Vagina (tissue), 2 donors: ENCODE measurements at places on chromosomes 6 and 20. TPM values are rescaled to one million over a fixed set of nuclear protein-coding genes. Genes with fewer than 3 reads are reported as not detected.

DNA sequence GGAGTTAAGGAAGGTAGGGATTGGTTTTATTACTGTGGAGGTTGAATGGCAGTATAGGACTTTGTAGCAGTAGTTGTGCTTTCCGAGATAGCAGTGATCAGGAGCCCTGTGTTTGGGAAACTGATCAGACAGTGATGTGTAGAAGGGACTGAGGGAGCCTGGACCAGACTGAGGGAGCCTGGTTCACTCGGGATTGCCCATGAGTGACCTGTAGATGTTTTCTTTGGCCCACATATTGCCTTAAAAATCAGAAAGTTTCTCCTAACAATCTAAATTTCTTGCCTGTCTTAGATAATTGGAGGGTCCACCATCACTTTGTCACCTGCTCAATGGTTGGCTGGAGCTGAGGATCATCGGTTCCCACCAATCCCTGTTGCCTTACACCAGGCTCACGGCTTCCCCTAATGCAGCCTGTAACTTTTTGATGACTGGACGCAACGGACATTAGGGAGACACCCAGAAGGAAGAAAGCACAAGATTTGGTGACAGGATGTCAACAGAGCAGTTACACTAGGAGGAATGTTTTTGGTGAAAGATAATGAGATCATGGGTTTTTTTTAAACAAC, 1.1 kb downstream of the CDS2 start:
- no peaks in the 10 kb centered on the region for H3K36me3 ChIP-seq
- no peak for DNase-seq
- H3K27ac ChIP-seq, result peak overlapping the region; percentile 98

GRCh38 chr6:135062735-135063134, 8.1 kb upstream of the HBS1L start:
- no peak for DNase-seq
- no peaks in the 10 kb centered on the region for H3K27me3 ChIP-seq
- no peak overlapping the region for H3K4me3 ChIP-seq
- no peak overlapping the region for H3K27ac ChIP-seq
- H3K4me1 ChIP-seq, result no peaks in the 10 kb centered on the region
- H3K36me3 ChIP-seq, result no peaks in the 10 kb centered on the region

- no peaks in the 10 kb centered on the region for H3K4me1 ChIP-seq
- H3K36me3 ChIP-seq, result no peaks in the 10 kb centered on the region
- DNase-seq, result no peak
- no peak overlapping the region for H3K27ac ChIP-seq
- H3K4me3 ChIP-seq, result no peak overlapping the region
These were observed 459.2 kb upstream of the RUNX2 start for GRCh38 chr6:44868910-44869309.

GRCh38 chr20:47577314-47577713, 75.6 kb downstream of the NCOA3 start:
- peak overlapping the region; percentile 42 for H3K27ac ChIP-seq
- no peak for DNase-seq
- H3K4me1 ChIP-seq, result peaks cover 81% of the 10 kb centered on the region
- no peaks in the 10 kb centered on the region for H3K36me3 ChIP-seq

DNA sequence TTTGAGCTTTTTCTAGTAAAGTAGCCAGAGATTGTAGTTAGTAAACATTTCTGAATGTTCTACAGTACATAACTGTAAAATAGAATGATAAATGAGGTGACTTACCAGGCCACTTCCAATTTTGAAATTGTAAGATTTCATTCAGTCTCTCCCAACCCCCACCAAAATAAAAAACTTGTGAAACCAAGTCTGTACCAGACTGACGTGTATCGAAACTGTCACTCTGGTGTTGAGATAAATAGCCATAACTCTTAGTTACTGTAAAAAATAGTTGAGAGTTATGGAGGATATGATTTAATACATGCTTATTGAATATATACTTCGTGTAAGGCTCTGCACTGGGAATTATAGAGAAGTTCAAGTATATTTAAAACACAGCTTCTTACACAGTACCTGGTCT, 455.7 kb downstream of the PLCB1 start:
- no peaks in the 10 kb centered on the region for H3K36me3 ChIP-seq
- H3K27me3 ChIP-seq, result no peaks in the 10 kb centered on the region
- H3K4me1 ChIP-seq, result no peaks in the 10 kb centered on the region
- no peak overlapping the region for H3K27ac ChIP-seq
- H3K4me3 ChIP-seq, result no peak overlapping the region
- DNase-seq, result no peak

GSTA2 gene
- not detected for total RNA-seq

LHFPL5 gene
- not detected for total RNA-seq
